Activated naive CD8-positive, alpha-beta T cell treated with anti-CD3 and anti-CD28 coated beads, Interleukin-2, amount 10 ng/mL, durations not matched to agents 7 days and 5 days (primary cell): ENCODE measurements at places on chromosomes 6 and 20. TPM values are rescaled to one million over a fixed set of nuclear protein-coding genes. Genes with fewer than 3 reads are reported as not detected.

DNA sequence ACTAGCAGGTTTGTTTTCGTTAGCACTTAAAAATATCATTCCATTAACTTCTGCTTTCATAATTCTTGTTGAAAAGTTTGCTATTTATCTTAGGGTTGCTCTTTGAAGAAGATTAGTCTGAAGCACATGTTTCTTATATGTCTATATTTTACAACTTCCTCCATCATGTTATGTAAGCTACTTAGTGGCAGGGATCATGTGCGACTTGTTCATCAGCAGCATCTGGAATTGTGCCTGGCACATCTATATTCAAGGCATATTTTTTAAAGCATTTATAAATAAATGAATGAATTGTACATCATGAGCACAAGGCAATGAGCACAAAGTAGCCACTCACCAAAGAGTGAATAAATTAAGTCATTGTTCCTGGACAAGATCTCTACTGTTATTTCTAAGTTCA, 187.2 kb upstream of the COL21A1 start:
- H3K4me3 ChIP-seq, result no peak overlapping the region
- no peaks in the 10 kb centered on the region for H3K4me1 ChIP-seq
- no peak overlapping the region for H3K27ac ChIP-seq
- H3K27me3 ChIP-seq, result no peaks in the 10 kb centered on the region
- no peak for DNase-seq

DNA sequence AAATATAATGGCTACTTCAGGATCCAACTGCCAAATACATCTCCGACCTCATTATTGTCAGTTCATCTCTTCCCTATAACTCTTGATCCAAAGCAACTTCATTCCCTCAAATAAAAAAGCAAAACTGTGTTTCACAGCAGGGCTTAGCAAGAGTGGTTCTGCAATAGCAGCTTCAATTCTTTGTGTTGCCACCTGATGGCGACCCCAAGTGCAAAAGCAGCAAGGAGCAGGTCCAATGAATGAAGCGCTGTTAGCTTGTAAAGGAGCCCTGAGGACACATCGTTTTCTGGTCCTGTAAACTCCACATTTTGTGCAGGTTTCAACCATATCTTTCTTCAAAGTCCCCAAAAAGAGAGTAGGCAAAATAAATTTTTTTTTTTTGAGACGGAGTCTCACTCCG, 19.6 kb downstream of the RTN4IP1 start:
- peaks cover 13% of the 10 kb centered on the region for H3K36me3 ChIP-seq
- H3K27ac ChIP-seq, result no peak overlapping the region
- H3K4me3 ChIP-seq, result no peak overlapping the region
- no peak for DNase-seq
- no peaks in the 10 kb centered on the region for H3K27me3 ChIP-seq
- H3K4me1 ChIP-seq, result peaks cover 24% of the 10 kb centered on the region

Gene NRN1
- total RNA-seq, result 49.8 TPM

Gene CCN5
- total RNA-seq, result not detected

Gene ARFGEF3
- total RNA-seq, result 0.28 TPM

- no peak overlapping the region for H3K4me3 ChIP-seq
- H3K27ac ChIP-seq, result no peak overlapping the region
- DNase-seq, result no peak
- H3K36me3 ChIP-seq, result peaks cover 7% of the 10 kb centered on the region
- no peaks in the 10 kb centered on the region for H3K27me3 ChIP-seq
- H3K4me1 ChIP-seq, result peaks cover 11% of the 10 kb centered on the region
These were observed 10.9 kb downstream of the ECHDC1 start for GRCh38 chr6:127332383-127332961.

GRCh38 chr6:108750801-108751200, 97.4 kb upstream of the ARMC2 start:
- H3K4me1 ChIP-seq, result no peaks in the 10 kb centered on the region
- no peak overlapping the region for H3K4me3 ChIP-seq

Gene SALL4
- 0.08 TPM for total RNA-seq

GRCh38 chr6:137731960-137732616, 135.0 kb upstream of the TNFAIP3 start:
- H3K4me3 ChIP-seq, result no peak overlapping the region
- peaks cover 10% of the 10 kb centered on the region for H3K4me1 ChIP-seq
- DNase-seq, result no peak
- H3K27ac ChIP-seq, result no peak overlapping the region
- H3K27me3 ChIP-seq, result peaks cover 12% of the 10 kb centered on the region
- H3K36me3 ChIP-seq, result no peaks in the 10 kb centered on the region

Gene MLN
- not detected for total RNA-seq

Gene WASF1
- total RNA-seq, result 1.1 TPM

DNA sequence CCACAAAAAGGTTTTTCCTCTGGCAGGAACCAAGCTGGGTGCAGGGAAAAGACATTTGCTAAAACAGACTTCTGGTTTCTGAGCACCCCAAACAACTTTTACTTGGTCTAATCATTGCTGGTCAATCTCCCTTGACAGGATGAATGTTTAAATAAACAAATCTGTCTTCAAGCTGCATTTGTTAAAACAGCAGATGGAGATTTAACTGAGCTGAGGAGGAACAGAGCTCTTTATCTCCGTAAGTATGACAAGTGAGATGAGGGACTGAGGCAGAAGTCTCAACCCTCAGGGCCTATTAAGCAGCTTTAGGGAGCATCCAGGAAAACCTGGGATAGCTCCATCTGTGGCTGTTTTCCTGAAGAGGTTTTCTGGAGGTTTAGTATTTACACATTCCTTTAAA, 40.6 kb downstream of the NINL start:
- no peak for DNase-seq
- H3K4me1 ChIP-seq, result peaks cover 7% of the 10 kb centered on the region
- no peak overlapping the region for H3K4me3 ChIP-seq
- no peaks in the 10 kb centered on the region for H3K27me3 ChIP-seq
- H3K36me3 ChIP-seq, result no peaks in the 10 kb centered on the region
- no peak overlapping the region for H3K27ac ChIP-seq

GRCh38 chr6:109321752-109322151, 60.5 kb downstream of the CD164 start:
- H3K36me3 ChIP-seq, result peaks cover 2% of the 10 kb centered on the region
- no peak overlapping the region for H3K27ac ChIP-seq
- H3K4me1 ChIP-seq, result peaks cover 7% of the 10 kb centered on the region
- DNase-seq, result no peak
- H3K27me3 ChIP-seq, result peaks cover 4% of the 10 kb centered on the region

Gene MRPL14
- 44.1 TPM for total RNA-seq

Gene TCF15
- total RNA-seq, result not detected

Gene PNPLA1
- not detected for total RNA-seq

Gene R3HDML
- not detected for total RNA-seq

DNA sequence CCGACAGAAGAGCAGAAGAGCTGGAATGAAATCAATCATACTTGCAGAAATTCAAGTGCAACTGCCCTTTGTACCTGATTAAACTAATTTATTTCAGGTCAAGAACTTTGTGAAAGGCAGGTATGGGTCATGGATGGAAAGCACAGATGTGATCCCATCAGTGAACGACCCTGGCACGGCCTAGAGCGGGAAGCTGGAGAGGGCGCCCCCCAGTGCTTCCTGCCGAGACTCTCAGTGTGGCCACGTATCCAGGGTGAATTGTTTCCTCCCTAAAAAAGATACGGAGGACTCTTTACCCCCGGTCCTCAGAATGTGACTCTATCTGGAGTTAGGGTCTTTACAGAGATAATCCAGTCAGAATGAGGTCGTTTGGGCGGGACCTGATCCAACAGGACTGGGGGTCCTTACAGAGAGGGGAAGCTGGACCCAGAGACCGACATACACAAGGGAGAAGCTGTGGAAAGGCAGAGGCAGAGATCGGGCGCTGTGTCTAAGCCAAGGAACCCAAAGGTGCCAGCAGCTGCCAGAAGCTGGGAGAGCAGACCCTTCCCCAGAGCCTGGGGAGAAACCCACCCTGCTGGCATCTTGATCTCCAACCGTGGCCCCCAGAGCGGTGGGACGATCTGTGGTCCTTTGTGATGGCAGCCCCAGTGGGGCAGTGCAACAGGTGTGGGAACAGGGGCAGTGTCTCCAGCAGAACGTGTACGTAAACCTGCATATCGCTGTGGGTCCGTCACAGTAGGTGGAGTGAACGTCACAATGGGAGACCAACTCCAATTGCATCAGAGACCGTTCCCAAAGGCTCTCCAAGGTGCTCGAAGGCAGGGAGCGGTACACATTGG, 91.9 kb downstream of the TAF4 start:
- no peak overlapping the region for H3K4me3 ChIP-seq
- H3K27me3 ChIP-seq, result no peaks in the 10 kb centered on the region
- H3K4me1 ChIP-seq, result no peaks in the 10 kb centered on the region
- peaks cover 14% of the 10 kb centered on the region for H3K36me3 ChIP-seq

- H3K4me3 ChIP-seq, result no peak overlapping the region
- H3K27ac ChIP-seq, result no peak overlapping the region
- H3K36me3 ChIP-seq, result peaks cover 4% of the 10 kb centered on the region
- DNase-seq, result no peak
These were observed 20.8 kb downstream of the TMEM14A start for GRCh38 chr6:52691718-52692117.

- no peak for DNase-seq
- no peak overlapping the region for H3K4me3 ChIP-seq
- peaks cover 3% of the 10 kb centered on the region for H3K36me3 ChIP-seq
These were observed 80.0 kb upstream of the TNFAIP3 start for GRCh38 chr6:137787016-137787415.

- peaks cover 32% of the 10 kb centered on the region for H3K36me3 ChIP-seq
- no peak for DNase-seq
- no peak overlapping the region for H3K4me3 ChIP-seq
- peaks cover 12% of the 10 kb centered on the region for H3K4me1 ChIP-seq
These were observed 24.4 kb upstream of the PRND start for GRCh38 chr20:4697189-4697830.

Gene PRPF6
- 78.4 TPM for total RNA-seq

- no peak for DNase-seq
- H3K36me3 ChIP-seq, result no peaks in the 10 kb centered on the region
- peaks cover 3% of the 10 kb centered on the region for H3K4me1 ChIP-seq
- H3K27ac ChIP-seq, result no peak within 1 kb of the TSS
These were observed at the start of gene DLGAP4 for GRCh38 chr20:36305602-36306551. Gene DLGAP4 (plus strand): TSS chr20:36306339. CDS start chr20:36431718, 125,379 bp downstream.

GRCh38 chr6:120378582-120379220, 955.6 kb downstream of the TBC1D32 start:
- no peak for DNase-seq
- H3K4me1 ChIP-seq, result no peaks in the 10 kb centered on the region
- no peak overlapping the region for H3K4me3 ChIP-seq
- no peaks in the 10 kb centered on the region for H3K27me3 ChIP-seq
- no peak overlapping the region for H3K27ac ChIP-seq

Gene ILRUN
- 66.1 TPM for total RNA-seq

GRCh38 chr6:14174226-14174625, 56.7 kb downstream of the CD83 start:
- H3K4me1 ChIP-seq, result no peaks in the 10 kb centered on the region
- no peak overlapping the region for H3K4me3 ChIP-seq
- no peak overlapping the region for H3K27ac ChIP-seq

- no peak for DNase-seq
- H3K27ac ChIP-seq, result no peak overlapping the region
- H3K4me1 ChIP-seq, result peaks cover 28% of the 10 kb centered on the region
- H3K27me3 ChIP-seq, result peaks cover 2% of the 10 kb centered on the region
- H3K36me3 ChIP-seq, result peaks cover 1% of the 10 kb centered on the region
These were observed 44.5 kb upstream of the NCOA3 start for GRCh38 chr20:47456952-47457724.

DNA sequence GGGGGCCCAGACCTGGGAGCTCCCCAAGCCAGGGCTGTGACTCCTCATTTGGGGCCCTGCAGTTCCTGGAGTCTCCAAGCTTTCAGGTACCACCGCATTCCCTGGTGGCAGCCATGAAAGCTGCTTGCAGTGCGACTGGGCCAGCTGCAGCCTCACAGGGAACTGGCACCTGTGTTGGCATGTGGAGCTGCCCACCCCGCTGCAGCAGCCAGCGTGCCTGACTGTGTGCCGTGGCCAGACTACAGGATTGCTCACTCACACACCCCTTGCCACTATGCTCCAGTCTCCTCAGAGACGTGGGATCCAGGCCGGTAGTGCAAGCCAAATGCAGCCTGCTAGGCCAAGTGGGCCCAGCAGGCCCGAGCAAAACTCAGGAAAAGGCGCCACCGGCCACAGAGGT, 450.7 kb downstream of the COL12A1 start:
- DNase-seq, result no peak
- H3K4me3 ChIP-seq, result no peak overlapping the region
- no peaks in the 10 kb centered on the region for H3K4me1 ChIP-seq
- no peak overlapping the region for H3K27ac ChIP-seq

Gene RXRB
- total RNA-seq, result 54.6 TPM
